Thoracic aorta endothelial cell (primary cell): ENCODE measurements at places on chromosomes 1 and 21. TPM values are rescaled to one million over a fixed set of nuclear protein-coding genes. Genes with fewer than 3 reads are reported as not detected.

The S100A12 gene
- not detected in 2 replicates for total RNA-seq

The S100B gene
- not detected in 2 replicates for total RNA-seq

The MRPL9 gene
- 130 and 157 TPM in 2 replicates for total RNA-seq

The SPRR1B gene
- total RNA-seq, result not detected in 2 replicates

The ECE1 gene
- 462 and 530 TPM in 2 replicates for total RNA-seq

The S100PBP gene
- 40.3 and 48.7 TPM in 2 replicates for total RNA-seq

The ERG gene
- 143 and 150 TPM in 2 replicates for total RNA-seq

The ASCL5 gene
- not detected in 2 replicates for total RNA-seq

The ZFP69B gene
- total RNA-seq, result 3.7 and 4.5 TPM in 2 replicates

The B3GALT6 gene
- total RNA-seq, result 20.5 and 27.3 TPM in 2 replicates

The OR2L5 gene
- total RNA-seq, result not detected in 2 replicates

The PTGS2 gene
- total RNA-seq, result 12.9 and 61.7 TPM in 2 replicates

The CCDC185 gene
- not detected in 2 replicates for total RNA-seq

The LRRC8D gene
- 41.9 and 42.3 TPM in 2 replicates for total RNA-seq

The MAP3K7CL gene
- 6.8 and 8.1 TPM in 2 replicates for total RNA-seq

The PGLYRP3 gene
- not detected in 2 replicates for total RNA-seq

The MOB3C gene
- 4.4 and 5.1 TPM in 2 replicates for total RNA-seq

The LCE1E gene
- total RNA-seq, result not detected in 2 replicates

The CFHR2 gene
- total RNA-seq, result not detected in 2 replicates

The IRF6 gene
- 14.1 and 20.8 TPM in 2 replicates for total RNA-seq

The PTPRU gene
- total RNA-seq, result 1.3 and 5.0 TPM in 2 replicates

The LTN1 gene
- 49.1 and 50.5 TPM in 2 replicates for total RNA-seq
